ENCODE measurements at places on chromosomes 11 and 22. TPM values are rescaled to one million over a fixed set of nuclear protein-coding genes. Genes with fewer than 3 reads are reported as not detected.

Gene CCDC82
- total RNA-seq: 34.6 TPM

Gene EFEMP2
- total RNA-seq: 15.3 TPM

Gene SCN2B
- total RNA-seq: not detected

Gene TRIOBP
- total RNA-seq: 44.4 TPM

Gene SCGB1C1
- total RNA-seq: not detected

Gene RFPL2
- not detected for total RNA-seq

Gene POTEH
- total RNA-seq: not detected

Gene APOBEC3G
- total RNA-seq: 118 TPM

Gene KCNJ4
- not detected for total RNA-seq

Gene LRRN4CL
- total RNA-seq: 0.23 TPM

- DNase-seq: no peak
Observed at GRCh38 chr11:27282806-27283205, 80.2 kb downstream of the CCDC34 start.

- no peak for DNase-seq
Observed at GRCh38 chr22:36874309-36874696, 13.5 kb downstream of the NCF4 start.

DNA sequence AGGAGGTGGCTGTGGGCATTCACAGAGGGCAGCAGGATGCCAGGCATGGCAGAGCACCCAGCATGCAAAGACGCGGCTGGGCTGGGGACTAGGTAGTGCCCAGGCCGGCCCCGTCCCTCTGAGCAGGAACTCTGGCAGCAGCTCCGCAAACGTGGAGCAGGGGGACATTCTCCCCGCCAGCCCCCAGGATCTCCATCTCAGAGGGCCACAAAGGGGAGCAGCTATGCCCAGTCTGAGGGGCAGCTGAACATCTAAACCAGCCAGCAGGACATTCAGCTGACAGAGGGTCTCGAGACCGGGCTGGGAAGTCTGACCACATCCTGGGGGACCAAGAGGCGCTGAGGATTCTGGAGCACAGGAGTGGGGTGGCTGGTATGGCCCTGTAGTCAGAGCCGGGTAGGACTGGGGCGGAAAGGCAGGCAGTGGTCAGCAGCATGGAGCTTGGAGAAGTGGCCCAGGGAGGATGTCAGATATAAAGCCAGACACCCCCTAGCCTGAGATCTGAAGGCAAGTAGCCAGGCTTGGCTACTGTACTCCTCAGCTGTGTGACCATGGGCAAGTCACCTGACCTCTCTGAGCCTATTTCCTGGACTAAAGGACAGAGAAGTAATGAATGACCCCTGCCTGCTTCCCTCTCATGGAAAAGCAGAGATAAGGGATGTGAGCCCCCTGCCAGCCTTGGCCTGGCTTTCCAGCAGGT is 10.2 kb downstream of the PMM1 start:
- DNase-seq: no peak

DNA sequence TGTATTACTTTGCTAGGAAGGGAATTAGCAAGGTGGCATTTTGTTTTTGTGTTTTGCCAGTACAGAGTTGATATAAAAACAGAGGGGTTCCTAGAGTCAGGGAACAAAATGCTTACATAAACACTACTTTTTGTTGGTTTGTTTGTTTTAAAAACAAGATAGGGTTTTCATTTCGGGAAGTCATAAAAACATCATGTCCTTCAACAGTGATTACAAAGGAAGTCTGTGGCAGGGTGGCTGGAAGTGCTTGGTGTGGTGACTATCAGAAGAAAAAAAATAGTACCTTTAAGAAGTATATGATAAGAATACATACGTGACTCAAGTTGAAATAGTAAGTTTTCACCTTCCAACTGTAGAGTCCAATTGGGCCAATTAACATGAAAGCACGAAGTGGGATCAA is 1.2 kb upstream of the IL18 start:
- no peak for DNase-seq

DNA sequence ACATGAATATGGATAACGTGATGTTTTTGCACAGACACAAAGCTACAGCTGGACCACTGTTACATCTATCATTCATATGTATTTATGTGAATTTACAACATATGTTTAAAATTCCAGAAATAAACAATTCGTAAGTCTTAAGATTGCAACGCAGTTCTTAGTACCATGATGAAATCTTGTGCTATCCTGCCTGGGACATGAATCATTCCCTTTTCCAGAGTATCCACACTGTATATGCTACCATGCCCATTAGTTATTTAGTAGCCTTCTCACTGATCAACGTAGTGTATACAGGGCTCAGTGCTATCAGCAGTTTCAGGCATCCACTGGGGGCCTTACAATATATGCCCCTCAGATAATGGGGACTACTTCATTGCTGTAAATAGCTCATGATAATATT is 4.3 kb downstream of the ATL3 start:
- DNase-seq: no peak

GRCh38 chr11:3616721-3617460 is 24.9 kb downstream of the ART5 start:
- DNase-seq: no peak

GRCh38 chr11:35289821-35290220 is 129.5 kb downstream of the SLC1A2 start:
- no peak for DNase-seq

DNA sequence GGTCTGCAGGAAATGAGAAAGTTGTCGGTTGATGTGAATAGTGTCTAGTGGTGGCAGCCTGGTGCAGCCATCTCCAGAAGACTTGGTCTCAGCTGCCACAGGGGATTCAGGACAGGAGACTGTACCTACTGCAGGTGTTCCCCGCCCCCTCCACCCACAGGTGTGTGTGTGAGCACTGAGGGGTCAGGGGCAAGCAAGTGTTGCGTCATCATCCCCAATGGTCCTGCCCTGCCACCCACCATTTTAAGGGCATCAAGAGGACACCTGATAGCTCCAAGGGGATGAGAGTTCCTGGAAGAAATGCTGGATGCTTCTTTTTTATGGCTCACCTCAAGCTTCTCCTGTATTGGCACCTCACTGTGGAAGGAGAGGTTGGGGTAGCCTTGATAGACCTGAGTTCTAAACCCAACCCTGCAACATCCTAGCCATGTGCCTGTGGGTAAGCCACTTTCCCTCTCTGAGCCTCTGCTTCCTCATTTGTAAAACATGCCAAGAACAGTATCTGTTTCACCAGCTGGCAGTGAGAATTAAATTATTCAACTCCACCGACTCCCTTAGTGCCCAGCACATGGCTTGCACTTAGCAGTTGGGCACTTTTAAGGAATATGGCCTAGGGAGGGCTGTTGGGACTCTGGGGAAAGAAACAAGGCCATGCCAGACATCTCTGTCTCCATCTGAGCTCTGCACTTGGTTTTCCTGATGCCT is 6.1 kb downstream of the C11orf91 start:
- no peak for DNase-seq

GRCh38 chr22:26236991-26237390 is 67.7 kb downstream of the SEZ6L start:
- no peak for DNase-seq

DNA sequence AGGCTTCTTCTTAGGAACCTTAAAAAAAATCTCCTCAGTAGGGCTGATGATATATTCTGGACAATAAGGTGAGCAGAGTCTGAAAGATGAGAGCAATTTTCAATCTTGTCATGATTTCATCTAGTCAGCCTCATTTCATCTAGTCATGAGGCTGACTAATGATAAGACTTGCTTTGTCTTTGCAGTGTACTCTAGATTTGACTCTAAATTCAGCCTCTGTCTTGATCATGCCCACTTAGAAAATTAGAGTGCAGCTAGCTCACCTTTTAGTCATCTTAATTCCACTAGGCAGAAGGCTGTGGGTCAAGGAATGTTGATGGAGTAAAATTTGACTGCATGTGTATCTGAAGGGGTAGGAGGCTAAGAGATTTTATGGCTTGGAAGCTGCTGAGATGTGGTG is 5.5 kb downstream of the EHF start:
- DNase-seq: no peak

DNA sequence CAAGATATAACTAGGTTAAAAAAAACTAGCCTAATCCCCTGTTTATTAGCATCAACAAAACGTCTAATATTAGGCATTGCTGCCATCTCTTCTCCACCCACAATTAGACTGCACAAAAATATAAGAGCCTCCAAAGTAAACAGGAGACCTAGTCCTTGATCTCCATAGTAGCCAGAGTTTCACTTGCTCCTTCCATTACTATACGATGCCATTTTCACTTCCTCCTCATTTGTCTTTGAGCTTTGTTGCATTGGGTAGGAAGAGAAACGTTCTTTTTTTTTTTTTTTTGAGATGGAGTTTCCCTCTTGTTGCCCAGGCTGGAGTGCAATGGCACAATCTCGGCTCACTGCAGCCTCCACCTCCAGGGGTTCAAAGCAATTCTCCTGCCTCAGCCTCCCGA is 42.3 kb upstream of the RDX start:
- DNase-seq: no peak

- DNase-seq: no peak
Observed at GRCh38 chr22:17477391-17477833, 85.9 kb upstream of the SLC25A18 start.
